ENCODE measurements at places on chromosomes 5 and 9.

DNA sequence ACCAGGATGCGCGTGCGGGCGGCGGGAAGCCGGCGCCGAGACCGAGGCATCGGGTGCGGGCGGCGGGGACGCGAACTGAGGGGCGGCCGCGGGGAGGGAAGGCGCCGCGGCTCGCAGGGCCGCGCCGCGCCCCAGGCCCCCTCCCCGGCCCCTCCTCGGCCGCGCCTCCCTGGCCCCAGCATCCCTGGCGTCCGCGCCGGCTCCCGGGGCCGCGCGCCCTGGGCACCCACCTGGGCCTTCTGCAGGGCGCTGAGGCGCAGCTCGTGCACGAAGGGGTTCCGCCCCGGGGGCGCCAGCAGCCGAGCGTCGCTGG is 324 bp downstream of the LPCAT1 start:
- DNase-seq, result no peak

DNA sequence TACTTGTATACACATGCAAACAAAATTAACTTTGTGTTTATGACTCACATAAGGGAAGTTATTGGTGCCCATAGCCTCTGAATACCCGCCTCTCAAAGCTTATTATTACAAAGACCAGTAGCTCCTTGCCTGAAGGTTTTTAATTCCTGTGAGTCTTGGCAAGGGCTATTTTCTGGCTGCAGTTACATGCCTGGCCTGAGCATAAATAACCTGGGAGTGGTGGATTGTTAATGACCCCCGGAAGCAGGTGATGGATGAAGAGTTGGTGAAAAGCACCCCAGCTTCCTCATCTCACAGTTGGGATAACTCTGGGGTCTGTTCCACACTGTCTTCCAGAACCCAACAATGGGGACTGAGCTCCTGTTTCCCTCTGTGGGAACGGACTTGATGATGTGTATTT is 594.5 kb downstream of the PDE4D start:
- no peak for DNase-seq

DNA sequence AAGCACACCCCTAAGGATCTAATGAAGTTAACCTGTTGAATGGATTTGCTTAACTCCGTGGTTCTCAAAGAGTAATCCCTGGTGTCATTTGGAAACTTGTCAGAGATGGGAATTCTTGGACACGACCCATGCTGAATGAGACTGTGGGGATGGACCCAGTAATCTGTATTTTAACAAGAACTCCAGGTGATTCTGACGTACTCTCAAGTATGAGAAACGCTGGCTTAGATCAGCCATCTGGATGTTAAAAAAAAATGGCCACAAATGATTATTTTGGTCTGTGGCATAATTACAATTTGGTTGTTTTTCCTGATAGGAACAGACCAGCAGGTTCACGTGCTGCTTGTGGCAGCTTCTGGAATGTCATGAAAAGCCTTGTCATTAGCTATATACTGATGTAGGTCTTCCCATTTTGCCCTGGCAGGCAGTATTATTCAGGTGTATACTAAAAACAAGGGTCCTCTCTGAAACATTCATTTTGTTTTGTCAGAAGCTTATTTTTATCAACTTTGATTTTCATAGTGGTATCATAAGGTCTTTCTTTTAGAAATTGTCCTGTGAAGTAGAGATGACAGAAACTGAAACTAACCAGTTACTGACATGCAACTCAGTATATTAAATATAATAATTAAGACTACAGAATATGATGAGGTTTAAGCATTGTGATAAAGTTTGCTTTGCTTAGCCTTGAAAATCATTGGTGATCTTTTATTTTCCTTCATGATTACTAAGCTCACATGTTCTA is 15.4 kb downstream of the CPEB4 start:
- DNase-seq, result no peak

GRCh38 chr5:180495991-180496741 is 2.0 kb downstream of the CNOT6 start:
- DNase-seq, result no peak

DNA sequence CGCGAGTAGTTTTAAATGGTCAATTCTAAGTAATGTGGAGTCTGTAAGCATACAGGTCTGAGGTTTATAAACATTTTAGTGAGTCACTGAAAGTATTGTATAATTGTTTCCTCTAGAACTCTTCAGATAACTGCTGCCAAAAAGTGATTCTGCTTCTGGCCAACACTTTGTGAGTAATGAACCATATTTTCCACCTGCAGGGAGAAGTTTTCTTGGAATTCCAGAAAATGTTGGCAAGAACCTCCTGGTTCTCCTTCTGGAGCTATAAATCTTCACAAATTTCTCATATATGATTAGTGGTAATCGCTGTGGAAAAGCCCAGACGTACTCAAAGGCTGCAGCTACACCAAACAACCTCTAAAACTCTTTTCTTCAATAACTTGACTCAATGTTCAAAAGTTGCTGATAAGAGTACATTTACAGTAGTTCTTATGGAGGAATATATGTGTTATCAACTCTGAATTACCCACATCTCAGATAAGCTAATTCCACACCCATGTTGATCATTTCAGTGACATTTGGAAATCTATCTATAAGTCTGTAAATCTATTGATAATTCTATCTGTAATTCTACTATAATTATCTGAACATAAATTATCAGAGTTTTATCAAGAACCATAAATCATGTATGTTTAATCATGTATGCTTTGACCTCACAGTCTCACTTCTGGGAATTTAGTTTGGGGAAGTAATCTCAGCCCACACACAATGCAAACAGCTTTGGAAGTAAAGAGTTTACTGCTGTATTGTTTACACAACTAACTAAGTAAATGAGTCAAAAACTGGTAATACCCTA is 74.1 kb downstream of the FNBP1 start:
- DNase-seq, result no peak

- peak; percentile 15 for DNase-seq
These were observed at the start of gene OLFM1 for GRCh38 chr9:135087489-135087792. OLFM1 (plus strand) TSS chr9:135087668; CDS start chr9:135087990, 322 bp downstream.

- DNase-seq, result no peak
These were observed 51.2 kb downstream of the SCAMP1 start for GRCh38 chr5:78411586-78411985.

Data from NCI-H1930 (cell line).